ENCODE measurements at places on chromosomes 3 and 15. TPM values are rescaled to one million over a fixed set of nuclear protein-coding genes. Genes with fewer than 3 reads are reported as not detected.

GALNT15 gene
- total RNA-seq = not detected

QTRT2 gene
- 40.2 TPM for total RNA-seq

PLA1A gene
- not detected for total RNA-seq

SLC15A2 gene
- total RNA-seq = 1.8 TPM

GPR149 gene
- total RNA-seq = not detected

SCN5A gene
- not detected for total RNA-seq

UBE2E1 gene
- 65.3 TPM for total RNA-seq

SEMA3B gene
- 1.7 TPM for total RNA-seq

ATP13A4 gene
- 1.6 TPM for total RNA-seq

DNA sequence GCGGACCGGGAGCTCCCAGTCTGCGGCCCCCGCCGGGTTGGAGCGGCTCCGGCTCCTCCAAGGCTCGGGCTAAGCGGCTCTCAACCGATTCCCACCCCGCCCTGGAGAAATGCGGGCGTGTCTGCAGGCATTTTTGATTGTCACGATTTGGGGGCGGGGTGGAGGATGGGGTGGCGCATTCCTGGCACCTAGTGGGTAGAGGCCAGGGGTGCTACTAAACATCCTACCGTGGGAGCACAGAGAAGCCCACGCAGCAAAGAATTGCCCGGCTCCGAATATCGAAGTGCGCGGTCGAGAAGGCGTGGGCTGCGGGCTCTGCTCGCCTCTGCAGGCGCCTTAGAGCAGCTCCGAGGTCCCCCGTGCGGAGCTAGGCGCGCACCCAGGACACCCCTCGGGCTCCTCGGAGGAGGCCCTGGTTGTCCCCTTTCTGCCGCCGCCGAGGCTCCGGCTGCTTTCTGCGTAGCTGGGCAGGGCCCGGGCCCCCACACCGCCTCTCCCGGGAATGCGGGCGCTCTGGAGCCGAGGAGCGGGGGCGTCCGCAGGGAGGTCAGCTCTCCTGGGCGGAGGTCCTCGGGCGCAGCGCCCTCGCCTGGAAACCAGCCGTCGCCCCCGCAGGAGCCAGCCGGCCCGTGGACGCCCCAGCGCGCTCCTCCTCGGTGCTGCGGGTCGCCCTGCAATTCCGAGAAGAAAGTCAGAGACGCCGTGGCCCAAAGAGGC is 16.5 kb upstream of the LAMP3 start:
- peak; percentile 36 for DNase-seq
- H3K27me3 ChIP-seq = no peaks in the 10 kb centered on the region
- peak overlapping the region; percentile 57 for H3K4me3 ChIP-seq
- peaks cover 17% of the 10 kb centered on the region for H3K4me1 ChIP-seq

- peaks cover 5% of the 10 kb centered on the region for H3K27me3 ChIP-seq
- no peaks in the 10 kb centered on the region for H3K36me3 ChIP-seq
- H3K4me3 ChIP-seq = no peak overlapping the region
These were observed 309.3 kb upstream of the TGFBR2 start for GRCh38 chr3:30297112-30297511.

- no peaks in the 10 kb centered on the region for H3K36me3 ChIP-seq
- H3K4me3 ChIP-seq = no peak overlapping the region
- H3K27me3 ChIP-seq = peaks cover 14% of the 10 kb centered on the region
- peaks cover 5% of the 10 kb centered on the region for H3K4me1 ChIP-seq
- no peak overlapping the region for H3K27ac ChIP-seq
- DNase-seq = no peak
These were observed 1.1 kb downstream of the THSD4 start for GRCh38 chr15:71116366-71116765.

- no peak for DNase-seq
- H3K27me3 ChIP-seq = no peaks in the 10 kb centered on the region
- no peak overlapping the region for H3K4me3 ChIP-seq
- H3K4me1 ChIP-seq = no peaks in the 10 kb centered on the region
These were observed 105.4 kb upstream of the MRPS22 start for GRCh38 chr3:139238281-139239030.

- no peak overlapping the region for H3K4me3 ChIP-seq
- H3K27me3 ChIP-seq = peaks cover 11% of the 10 kb centered on the region
- H3K36me3 ChIP-seq = no peaks in the 10 kb centered on the region
- H3K4me1 ChIP-seq = no peaks in the 10 kb centered on the region
- no peak overlapping the region for H3K27ac ChIP-seq
These were observed 21.5 kb downstream of the PLD1 start for GRCh38 chr3:171788546-171789351.

GRCh38 chr3:87082796-87083440 is 92.0 kb upstream of the VGLL3 start:
- H3K4me1 ChIP-seq = no peaks in the 10 kb centered on the region
- no peaks in the 10 kb centered on the region for H3K36me3 ChIP-seq
- no peaks in the 10 kb centered on the region for H3K27me3 ChIP-seq
- H3K27ac ChIP-seq = no peak overlapping the region
- no peak overlapping the region for H3K4me3 ChIP-seq
- no peak for DNase-seq

DNA sequence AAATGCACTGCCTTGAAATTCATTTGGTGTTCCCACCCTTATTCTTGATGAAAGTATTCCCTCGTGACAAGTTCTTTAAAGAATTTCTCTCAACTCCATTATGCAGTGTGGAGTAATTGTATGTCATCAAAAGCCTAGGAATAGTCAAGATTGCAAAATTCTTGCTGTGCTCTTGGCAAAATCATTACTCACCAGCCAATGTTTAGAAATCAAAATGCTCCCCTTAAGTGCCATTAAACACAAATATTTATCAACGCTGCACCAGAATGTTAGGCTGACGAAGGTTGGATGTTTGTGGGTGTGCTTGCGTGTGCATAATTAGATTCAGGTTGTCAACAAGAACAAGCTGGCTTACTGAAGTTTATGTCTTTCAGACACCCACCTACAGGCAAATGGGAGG is 40.5 kb downstream of the SST start:
- no peaks in the 10 kb centered on the region for H3K36me3 ChIP-seq
- H3K27me3 ChIP-seq = peaks cover 7% of the 10 kb centered on the region
- no peaks in the 10 kb centered on the region for H3K4me1 ChIP-seq
- no peak for DNase-seq

GRCh38 chr3:12334786-12335185 is 45.9 kb downstream of the PPARG start:
- H3K4me3 ChIP-seq = no peak overlapping the region
- H3K36me3 ChIP-seq = no peaks in the 10 kb centered on the region

DNA sequence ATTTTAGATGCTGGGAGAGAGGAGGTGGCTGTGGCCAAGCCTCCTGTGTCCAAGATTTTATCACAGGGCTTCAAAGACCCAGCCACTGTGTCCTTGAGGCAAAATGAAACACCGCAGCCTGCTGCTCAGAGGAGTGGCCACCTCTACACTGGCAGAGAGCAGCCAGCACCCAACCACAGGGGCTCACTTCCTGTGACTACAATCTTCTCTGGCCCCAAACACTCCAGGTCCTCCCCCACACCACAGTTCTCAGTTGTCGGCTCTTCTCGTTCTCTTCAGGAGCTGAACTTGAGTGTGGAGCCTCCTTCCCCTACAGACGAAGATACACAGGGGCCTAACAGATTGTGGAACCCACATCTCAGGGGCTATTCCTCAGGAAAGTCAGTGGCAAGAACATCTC is 45.6 kb downstream of the CDAN1 start:
- H3K36me3 ChIP-seq = no peaks in the 10 kb centered on the region
- H3K27ac ChIP-seq = no peak overlapping the region
- DNase-seq = peak; percentile 33
- H3K27me3 ChIP-seq = no peaks in the 10 kb centered on the region

GRCh38 chr15:37217567-37217966 is 117.2 kb upstream of the MEIS2 start:
- H3K36me3 ChIP-seq = no peaks in the 10 kb centered on the region
- DNase-seq = no peak
- H3K27ac ChIP-seq = no peak overlapping the region
- no peak overlapping the region for H3K4me3 ChIP-seq
- H3K4me1 ChIP-seq = no peaks in the 10 kb centered on the region

DNA sequence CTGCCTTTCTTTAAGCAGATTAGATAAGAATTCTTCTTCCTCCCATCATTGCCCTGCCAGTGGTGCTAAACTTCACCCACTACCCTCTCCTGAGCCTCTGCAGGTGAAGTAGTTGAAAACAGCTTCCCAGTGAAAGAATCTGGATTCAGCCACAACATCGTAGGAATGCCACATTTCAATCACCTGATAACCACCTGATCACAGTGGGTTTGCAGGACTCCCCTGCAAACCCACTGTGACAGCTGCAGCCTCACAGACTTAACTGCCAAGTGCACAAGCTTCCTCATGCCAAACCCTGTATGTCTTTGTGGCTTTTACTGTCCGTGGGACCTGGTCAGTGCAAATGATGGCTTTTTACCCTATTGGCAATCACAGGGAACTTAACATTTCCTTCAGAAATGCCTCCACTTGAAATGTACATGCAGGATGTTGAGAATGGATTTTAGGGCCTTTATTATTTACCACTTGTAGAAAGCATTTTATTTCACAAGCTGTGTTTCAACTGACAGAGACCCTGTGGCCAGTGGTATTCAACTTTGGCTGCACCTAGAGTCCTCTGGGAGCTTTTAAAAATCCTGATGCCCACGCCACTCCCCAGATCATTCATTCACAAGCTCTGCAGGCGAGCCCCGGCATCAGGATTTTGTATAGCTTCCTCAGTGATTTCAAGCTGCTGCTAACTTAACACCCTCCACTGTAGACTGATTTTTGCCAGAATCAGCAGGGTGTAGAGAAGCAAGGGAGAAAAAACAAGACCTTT is 49.1 kb downstream of the OXNAD1 start:
- peaks cover 100% of the 10 kb centered on the region for H3K4me1 ChIP-seq
- peak overlapping the region; percentile 70 for H3K27ac ChIP-seq
- no peaks in the 10 kb centered on the region for H3K27me3 ChIP-seq
- H3K36me3 ChIP-seq = peaks cover 43% of the 10 kb centered on the region
- no peak for DNase-seq

GRCh38 chr3:10160925-10161324 is 3.8 kb upstream of the IRAK2 start:
- no peak overlapping the region for H3K4me3 ChIP-seq
- no peak overlapping the region for H3K27ac ChIP-seq
- no peaks in the 10 kb centered on the region for H3K36me3 ChIP-seq

GRCh38 chr3:50519471-50520089 is 16.1 kb upstream of the CACNA2D2 start:
- H3K27me3 ChIP-seq = no peaks in the 10 kb centered on the region
- H3K27ac ChIP-seq = no peak overlapping the region
- no peaks in the 10 kb centered on the region for H3K36me3 ChIP-seq
- no peak overlapping the region for H3K4me3 ChIP-seq
- peaks cover 4% of the 10 kb centered on the region for H3K4me1 ChIP-seq

DNA sequence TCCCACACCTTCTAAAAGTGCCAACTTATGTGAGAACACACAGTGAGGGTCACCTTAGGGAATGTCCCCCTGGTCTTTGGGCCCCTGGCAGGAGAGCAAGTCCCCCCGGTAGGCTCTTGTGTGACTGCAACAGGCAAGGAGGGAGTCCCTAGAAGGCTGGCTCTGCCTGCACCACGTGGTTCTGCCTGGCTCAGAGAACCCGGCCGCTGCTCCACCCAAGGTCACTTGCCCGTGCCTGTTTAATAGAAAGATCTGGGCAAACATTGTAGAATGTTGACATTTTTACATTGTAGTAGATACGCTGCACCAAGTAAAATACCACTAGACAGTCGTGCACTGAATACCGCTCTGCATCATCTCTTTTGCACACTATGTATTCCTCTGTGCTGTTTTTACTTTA is 21.9 kb downstream of the GABRA5 start:
- H3K4me3 ChIP-seq = no peak overlapping the region
- no peaks in the 10 kb centered on the region for H3K4me1 ChIP-seq
- no peaks in the 10 kb centered on the region for H3K36me3 ChIP-seq
- H3K27me3 ChIP-seq = no peaks in the 10 kb centered on the region
- DNase-seq = no peak

- no peaks in the 10 kb centered on the region for H3K36me3 ChIP-seq
- no peak overlapping the region for H3K27ac ChIP-seq
- no peaks in the 10 kb centered on the region for H3K27me3 ChIP-seq
These were observed 48.1 kb downstream of the SETMAR start for GRCh38 chr3:4351164-4351855.

GRCh38 chr3:65433480-65433879 is 605.2 kb downstream of the MAGI1 start:
- no peak for DNase-seq
- H3K27ac ChIP-seq = no peak overlapping the region
- no peak overlapping the region for H3K4me3 ChIP-seq
- H3K36me3 ChIP-seq = no peaks in the 10 kb centered on the region

GRCh38 chr3:14289590-14290461 is 111.2 kb downstream of the LSM3 start:
- H3K4me3 ChIP-seq = no peak overlapping the region
- DNase-seq = no peak
- no peaks in the 10 kb centered on the region for H3K4me1 ChIP-seq
- no peak overlapping the region for H3K27ac ChIP-seq

Data from CD4-positive, CD25-positive, alpha-beta regulatory T cell (primary cell).